Cardiac septum (tissue), 1 donor: ENCODE measurements at places on chromosomes 2 and 18. TPM values are rescaled to one million over a fixed set of nuclear protein-coding genes. Genes with fewer than 3 reads are reported as not detected.

The RBFA gene
- 24.4 TPM for total RNA-seq

GRCh38 chr2:231563378-231563961 lies 29.2 kb upstream of the TEX44 start:
- DNase-seq = no peak

The KANSL1L gene
- total RNA-seq = 25.9 TPM

DNA sequence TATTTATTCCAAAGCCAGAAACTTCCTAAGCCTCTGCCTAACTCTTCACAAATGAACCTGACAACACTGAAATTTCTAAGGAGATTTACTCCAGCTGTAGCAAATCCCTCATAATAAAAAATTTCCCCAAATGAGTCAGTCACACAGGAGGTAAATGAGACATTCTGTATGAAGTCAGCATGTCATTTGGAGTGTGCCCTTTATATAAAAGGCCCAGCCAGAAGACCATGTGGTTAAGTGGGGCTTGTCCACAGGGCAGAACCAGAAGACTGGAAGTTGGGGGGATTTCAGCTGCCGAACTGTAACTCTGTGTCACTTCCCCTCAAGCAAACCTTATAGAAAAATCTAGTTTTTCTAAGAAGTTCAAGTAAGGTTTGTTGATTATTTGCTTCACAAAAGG lies 30.2 kb downstream of the NRP2 start:
- no peak for DNase-seq

- DNase-seq = no peak
These were observed 428 bp downstream of the TCF4 start for GRCh38 chr18:55587418-55588110.

- DNase-seq = no peak
These were observed 32.1 kb downstream of the RAB1A start for GRCh38 chr2:65097844-65098243.

DNA sequence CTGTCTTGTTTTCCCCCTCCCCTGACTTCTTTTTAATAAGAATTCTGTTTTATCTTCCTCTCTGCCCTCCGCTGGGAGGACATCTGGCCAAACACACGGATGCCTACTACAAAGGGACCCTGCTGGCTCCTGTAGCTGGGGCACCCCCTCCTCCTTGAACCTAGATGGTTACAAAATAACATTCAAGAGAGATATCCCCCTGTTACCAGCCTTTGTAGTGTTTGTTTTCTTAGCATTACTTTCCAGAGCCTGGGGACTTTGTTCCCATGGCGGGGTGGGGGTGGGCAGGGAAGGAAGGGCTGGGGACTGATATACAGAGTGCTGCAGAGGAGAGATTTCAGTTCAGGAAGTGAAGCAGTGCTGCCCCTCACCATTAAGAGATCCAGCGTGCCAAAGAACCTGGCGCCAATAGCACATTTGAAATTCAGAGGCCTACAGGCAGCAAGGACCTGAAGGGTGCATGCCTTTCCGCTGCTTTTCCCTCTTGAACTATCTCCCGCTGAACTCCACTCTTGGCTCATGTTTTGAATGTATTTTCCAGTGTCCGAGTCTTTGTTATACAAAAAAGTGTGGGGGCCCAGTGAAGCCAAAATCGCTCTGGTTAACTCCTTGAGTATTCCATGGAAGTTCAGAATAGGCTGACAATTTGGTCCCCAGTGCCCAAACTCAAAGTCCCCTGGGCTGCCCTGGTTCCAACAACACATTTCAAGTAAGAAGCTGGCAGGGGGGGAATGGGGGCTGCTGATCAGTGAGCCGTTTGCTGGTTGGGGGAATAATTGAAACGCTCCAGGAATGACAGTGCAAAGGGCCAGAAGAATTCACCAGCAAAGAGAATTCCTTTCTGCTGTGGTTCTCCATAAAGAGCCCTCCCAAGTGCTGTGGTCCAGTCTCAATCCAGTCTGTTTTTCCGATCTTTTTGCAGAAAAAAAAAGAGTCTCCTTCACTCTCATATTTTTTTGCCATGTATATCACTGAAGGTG lies 94.8 kb upstream of the THOC1 start:
- DNase-seq = no peak

DNA sequence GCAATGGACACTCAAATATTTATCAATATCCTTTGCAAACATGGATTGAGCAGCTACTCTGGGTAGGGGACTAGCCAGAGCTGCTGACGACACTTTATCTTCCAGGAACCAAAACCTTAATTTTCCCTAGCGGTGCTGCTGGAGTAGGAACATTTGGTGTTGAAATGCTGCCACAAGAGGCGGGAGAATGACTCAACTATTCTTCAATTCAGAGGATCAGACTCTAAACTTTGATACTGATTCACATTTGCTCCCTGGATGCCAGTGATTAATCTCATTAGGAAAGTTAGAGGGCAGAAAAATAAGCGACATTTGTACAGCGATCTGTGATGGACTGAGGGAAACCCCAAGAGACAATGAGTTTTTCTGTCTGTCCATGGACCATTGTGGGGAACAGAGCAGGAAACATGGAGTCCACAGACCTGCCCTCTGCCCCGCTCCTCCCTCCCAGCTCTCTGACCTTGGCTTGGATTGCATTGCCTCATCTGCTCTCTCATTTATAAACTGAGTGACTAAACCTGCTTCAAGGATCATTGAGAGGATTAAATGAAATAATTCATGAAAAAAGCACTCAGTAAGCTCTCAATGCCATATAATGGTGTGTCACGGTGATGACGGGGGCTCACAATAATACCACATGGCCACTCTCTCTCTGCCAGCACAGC lies 12.6 kb upstream of the EPB41L3 start:
- no peak for DNase-seq

DNA sequence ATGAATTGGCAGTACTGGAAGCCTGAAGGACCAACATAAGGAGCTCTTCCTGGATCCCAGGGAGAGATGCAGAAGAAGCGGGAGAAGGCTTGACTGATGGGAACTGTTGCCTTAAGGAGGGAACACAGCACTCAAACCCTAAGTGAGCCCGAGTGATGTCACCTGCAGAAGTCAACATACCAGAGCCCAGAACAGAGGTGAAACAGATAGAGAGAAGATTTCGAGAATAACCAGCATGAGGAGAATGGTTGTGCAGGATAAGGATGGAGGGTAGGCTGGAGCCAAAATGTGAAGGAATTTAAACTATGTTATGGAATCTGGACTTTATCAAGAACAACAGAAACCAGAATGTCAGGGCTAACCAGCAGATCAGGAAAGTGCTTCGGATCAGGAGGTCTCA lies 463.1 kb upstream of the DDX18 start:
- DNase-seq = no peak

- no peak for DNase-seq
These were observed 273.3 kb upstream of the TCF4 start for GRCh38 chr18:55861266-55861665.

The CCDC138 gene
- total RNA-seq = 1.3 TPM

DNA sequence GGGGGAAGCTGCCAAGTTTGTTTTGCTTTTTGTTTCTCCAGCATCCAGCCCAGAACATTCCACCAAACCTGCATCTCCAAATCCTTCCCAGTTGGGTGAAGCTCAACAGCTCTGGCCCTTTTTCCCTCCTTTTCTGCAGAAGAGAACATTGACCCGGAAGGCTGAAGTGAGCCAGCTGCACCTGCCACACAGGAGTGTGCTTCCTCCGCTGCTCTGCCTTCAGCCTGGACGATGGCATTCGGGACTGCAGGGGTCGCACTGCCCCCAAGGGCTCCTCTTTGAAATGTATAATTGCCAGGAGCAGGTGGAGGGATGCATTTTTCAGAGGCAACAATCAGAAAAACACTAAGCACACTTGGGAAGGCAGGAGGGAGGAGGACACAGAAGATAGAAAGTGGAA lies 41.8 kb downstream of the ST8SIA5 start:
- DNase-seq = no peak

DNA sequence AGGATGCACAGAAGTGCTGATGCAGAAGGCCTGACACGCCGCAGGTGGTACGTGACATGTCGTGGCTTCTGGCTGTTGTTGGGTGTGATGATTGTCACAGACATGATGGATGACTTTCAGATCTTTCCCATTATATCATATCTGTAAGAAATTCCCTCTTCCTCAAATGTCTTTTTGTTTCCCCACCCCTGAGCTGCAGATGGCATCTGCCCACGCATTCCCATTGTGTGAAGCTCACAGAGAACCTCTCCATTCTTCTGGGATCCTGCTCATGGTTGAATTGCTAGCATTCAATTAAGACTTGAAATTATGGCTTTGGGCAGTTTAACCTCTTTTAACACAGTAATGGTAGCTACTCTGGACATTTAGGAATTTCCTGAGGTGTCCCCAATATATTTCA lies 28.3 kb upstream of the EPHA4 start:
- no peak for DNase-seq

DNA sequence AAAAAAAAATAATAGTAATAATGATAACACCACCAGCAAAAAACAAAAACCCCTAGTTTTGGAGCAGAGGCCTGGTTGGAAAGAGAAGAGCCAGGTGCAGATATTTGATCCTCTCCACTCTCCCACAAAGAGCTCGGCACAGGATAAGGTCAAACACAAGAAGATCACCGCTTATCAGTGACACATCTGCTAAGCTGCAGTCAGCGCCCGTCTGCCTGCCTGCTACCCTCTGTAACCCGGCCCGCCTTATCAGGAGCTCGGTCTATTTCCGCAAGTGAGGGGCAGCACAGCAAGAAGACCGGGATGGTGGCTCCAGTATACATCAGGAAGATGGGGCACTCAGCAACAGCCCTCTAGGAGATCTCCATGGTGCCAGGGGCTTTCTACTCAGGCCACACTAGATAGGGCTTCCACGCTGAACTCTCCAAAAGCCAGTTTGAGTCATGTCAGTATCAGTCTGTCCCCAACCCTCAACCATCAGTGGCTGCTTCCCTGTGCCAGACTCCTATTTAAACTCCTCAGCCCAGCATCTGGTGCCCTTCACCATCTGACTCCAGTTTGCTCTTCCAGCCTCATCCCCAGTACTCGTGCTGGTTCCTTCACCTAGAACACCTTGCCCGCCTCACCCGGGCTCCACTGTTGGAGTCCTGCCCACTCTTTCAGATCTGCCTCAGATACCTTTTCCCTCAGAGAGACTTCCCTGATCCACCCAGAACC lies 67.3 kb upstream of the PPP1CB start:
- no peak for DNase-seq

The HTR2B gene
- total RNA-seq = 2.9 TPM

DNA sequence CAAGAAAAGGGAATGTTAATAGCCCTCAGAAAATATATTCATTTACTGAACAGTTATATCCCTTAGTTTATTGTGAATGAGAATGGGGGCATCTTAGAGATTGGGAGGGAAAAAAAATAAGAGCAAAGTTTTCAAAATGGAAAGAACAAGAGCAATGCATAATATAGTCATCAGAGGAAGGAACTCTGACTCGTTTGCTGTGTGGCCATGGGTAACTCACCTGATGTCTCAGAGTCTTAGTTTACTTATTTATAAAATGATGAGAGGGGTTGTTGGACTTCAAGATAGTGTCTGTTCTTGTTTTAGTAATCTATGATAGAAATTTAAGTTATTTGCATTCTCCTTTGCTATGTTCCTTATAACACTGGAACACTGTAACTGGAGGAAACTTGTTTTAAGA lies 70.7 kb downstream of the EML4 start:
- no peak for DNase-seq

The POTEI gene
- not detected for total RNA-seq

DNA sequence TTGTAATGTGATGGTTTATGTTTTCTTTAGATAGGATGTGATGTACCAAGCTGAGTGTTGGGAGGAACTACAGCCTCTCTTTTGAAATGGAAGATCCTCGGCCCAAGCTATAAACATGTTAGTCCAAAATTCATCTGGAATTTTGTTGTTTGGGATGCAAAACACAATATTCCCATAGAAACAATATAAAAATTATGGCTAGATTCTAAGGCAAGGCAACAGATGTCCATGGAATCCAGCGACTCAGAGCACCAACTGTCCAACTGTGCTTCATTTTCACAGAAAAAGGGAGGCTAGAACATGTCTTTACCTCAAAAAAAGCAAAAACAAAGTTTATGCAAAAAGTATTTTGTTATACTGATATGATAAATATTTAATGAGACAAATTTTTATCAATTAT lies 52.4 kb upstream of the ATP8B1 start:
- DNase-seq = no peak

GRCh38 chr2:28764909-28765711 lies 13.5 kb downstream of the PPP1CB start:
- DNase-seq = no peak
